Activated CD8-positive, alpha-beta T cell treated with anti-CD3 and anti-CD28 coated beads, Interleukin-2, amount 10 ng/mL, durations not matched to agents 7 days and 5 days (primary cell): ENCODE measurements at places on chromosomes 4 and X.

DNA sequence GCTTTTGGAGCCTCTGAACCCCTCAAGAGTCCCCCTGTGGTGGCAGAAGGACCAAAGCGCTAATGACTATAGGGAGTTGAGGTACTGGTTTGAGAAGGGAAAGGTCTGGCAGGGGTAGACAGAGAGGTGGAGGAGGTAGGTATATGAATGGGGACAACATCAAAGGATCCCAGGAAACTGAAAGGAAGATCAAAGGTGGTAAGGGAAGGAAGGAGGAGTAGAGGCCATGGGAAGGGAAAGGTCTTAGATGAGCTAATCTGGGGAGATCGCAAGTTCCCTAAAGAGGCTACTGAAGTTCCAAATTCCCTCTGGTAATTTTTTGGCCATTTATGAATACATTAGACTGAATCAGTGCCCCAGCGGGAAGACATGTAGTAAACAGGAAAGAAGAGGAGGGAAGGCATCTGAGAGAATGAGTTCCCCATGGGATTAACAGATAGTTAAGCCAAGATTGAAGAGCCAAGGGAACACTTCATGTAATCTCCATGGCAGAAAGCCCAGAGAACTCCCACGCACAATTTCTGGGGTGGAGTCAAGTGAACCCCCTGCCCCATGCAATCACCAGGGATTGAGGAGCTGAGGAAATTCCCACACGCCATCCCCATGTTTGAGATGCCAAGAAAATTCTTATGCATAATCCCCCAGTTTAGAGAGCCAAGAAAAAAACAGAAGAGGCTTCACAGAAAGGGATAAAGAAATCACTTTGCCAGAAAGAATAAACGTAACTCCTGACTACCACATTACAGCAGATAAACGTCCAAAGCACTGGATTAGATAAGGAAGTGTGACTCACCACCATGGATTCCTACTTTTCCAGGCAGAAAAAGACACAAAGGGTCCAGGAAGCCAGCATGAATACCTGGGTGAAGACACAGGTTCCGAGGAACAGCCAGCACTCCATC, 25.8 kb downstream of the ZNF630 start:
- no peak overlapping the region for H3K4me3 ChIP-seq
- DNase-seq: no peak
- H3K27me3 ChIP-seq: no peaks in the 10 kb centered on the region
- H3K27ac ChIP-seq: no peak overlapping the region
- no peaks in the 10 kb centered on the region for H3K4me1 ChIP-seq

- no peak for DNase-seq
- H3K4me3 ChIP-seq: no peak overlapping the region
- no peak overlapping the region for H3K27ac ChIP-seq
- H3K27me3 ChIP-seq: no peaks in the 10 kb centered on the region
These were observed 11.5 kb downstream of the ABRAXAS1 start for GRCh38 chr4:83473423-83473822.

GRCh38 chr4:140969296-140969695, 164.0 kb downstream of the RNF150 start:
- no peaks in the 10 kb centered on the region for H3K4me1 ChIP-seq
- no peak overlapping the region for H3K27ac ChIP-seq
- H3K27me3 ChIP-seq: no peaks in the 10 kb centered on the region
- no peak for DNase-seq
- no peak overlapping the region for H3K4me3 ChIP-seq

- H3K4me1 ChIP-seq: no peaks in the 10 kb centered on the region
- DNase-seq: no peak
- no peak overlapping the region for H3K27ac ChIP-seq
- H3K36me3 ChIP-seq: no peaks in the 10 kb centered on the region
- H3K27me3 ChIP-seq: no peaks in the 10 kb centered on the region
These were observed 41.0 kb upstream of the DMD start for GRCh38 chrX:33252306-33252825.

DNA sequence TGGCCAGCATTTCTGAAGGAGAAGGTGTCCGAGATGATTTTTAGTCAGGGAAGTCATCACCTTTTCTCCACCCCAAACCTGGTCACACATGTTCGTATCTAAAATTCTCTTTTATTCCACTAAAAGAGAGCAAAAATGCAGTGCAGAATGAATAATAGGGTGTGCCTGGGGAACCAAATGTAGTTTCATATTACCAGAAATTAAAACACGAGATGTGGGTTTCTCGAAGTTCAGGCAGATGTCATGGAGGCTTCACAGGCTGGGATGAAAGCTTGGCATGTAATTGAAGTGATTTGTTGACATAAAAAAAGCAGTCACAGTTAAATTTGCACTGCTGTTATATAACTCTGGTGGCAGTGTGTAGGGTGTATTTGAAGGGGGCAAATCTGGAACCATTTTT, 165.5 kb upstream of the PDE5A start:
- no peaks in the 10 kb centered on the region for H3K36me3 ChIP-seq
- no peaks in the 10 kb centered on the region for H3K4me1 ChIP-seq
- H3K27ac ChIP-seq: no peak overlapping the region
- no peak overlapping the region for H3K4me3 ChIP-seq
- H3K27me3 ChIP-seq: no peaks in the 10 kb centered on the region
- DNase-seq: no peak

DNA sequence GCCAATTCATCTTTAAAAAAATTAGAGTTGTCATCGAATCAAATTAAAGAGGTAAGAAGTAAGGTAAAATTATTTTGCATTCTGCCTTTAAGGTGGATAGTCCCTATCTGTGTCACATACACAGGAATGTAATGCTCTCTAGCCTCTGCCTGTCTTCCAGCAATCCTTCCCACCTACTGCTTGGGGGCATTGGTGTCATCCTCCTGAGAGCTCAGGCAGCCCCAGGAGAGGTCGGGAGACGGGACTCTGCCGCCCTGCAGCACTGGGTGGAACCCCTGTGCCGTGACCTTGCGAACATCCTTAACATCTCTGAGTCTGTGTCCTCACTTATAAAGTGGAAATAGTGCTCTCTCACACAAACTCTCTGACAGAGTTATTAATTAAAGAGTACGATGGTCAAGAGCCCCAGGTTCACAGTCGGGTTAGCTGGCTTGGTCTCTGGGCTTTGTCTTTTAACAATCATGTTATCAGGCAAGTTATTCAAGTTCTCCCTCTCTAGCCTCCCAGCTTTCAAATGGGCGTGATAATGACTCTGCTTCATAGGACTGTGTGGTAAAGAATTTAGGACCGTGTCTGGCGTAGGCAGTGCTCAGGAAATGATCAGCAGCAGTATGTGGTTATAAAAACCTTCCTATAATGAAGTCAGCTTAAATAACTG, 10.2 kb downstream of the TLR3 start:
- H3K27me3 ChIP-seq: no peaks in the 10 kb centered on the region
- no peak for DNase-seq
- H3K4me1 ChIP-seq: no peaks in the 10 kb centered on the region
- no peak overlapping the region for H3K4me3 ChIP-seq
- no peaks in the 10 kb centered on the region for H3K36me3 ChIP-seq

DNA sequence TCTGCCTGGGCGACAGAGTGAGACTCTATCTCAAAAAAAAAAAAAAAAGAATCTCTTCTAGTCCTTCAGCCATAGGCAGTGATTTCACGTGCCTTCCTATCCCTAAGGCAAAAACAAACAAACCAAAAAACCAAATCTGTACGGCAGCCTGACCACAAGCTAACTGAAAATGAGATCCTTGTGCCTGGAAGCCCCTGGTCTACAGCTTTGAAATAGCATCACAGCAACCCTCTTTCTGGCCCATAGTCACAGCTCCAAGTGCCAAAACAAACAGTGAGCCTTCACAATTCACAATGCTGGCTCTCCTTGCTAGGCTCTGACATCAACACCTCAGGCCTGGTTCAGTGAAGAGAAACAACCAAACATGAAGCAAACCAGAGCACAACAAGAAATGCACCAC, 46.1 kb downstream of the TMEM150C start:
- no peaks in the 10 kb centered on the region for H3K36me3 ChIP-seq
- no peak overlapping the region for H3K27ac ChIP-seq
- H3K4me3 ChIP-seq: no peak overlapping the region
- H3K27me3 ChIP-seq: peaks cover 7% of the 10 kb centered on the region

GRCh38 chrX:72247206-72247942, 8.5 kb upstream of the ERCC6L start:
- no peak overlapping the region for H3K4me3 ChIP-seq
- no peak for DNase-seq
- no peaks in the 10 kb centered on the region for H3K27me3 ChIP-seq
- H3K4me1 ChIP-seq: peaks cover 2% of the 10 kb centered on the region

DNA sequence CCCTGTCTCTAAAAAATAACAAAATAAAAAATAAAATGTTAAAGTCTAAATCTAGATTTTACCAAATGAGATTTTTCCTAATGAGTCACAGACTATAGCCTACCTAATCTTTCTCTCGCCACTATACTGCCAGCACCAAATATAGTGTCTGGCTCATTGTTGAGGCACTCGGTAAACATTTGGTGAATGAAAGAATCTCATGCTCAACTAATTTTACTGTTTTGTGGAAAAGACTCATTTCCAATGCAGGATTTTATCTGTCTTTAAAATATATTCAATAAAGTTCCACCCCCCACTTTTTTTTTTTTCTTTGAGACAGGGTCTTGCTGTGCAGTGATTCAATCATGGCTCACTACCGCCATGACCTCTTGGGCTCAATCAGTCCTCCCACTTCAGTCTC, 71.5 kb downstream of the PLS3 start:
- H3K4me3 ChIP-seq: no peak overlapping the region
- DNase-seq: no peak
- no peak overlapping the region for H3K27ac ChIP-seq
- H3K36me3 ChIP-seq: no peaks in the 10 kb centered on the region
- no peaks in the 10 kb centered on the region for H3K27me3 ChIP-seq

DNA sequence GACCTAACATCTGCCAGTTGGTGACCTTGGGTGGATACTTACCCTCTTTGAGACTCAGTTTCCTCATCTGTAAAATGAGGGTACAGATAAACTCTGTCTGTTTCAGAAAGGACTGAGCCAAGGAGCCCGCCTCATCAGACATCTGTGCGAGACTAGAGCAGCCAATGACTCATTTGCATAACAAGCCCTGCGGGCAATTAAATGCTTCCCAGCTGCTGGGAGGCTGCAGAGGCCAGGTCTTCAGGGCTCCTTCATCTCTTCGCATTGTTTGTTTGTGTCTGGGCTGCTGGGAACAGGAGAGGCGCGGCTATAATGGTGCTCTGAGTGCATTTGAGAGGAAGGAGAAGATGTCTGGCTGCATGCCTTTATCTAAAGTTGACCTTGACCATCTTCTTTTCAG, 85.0 kb downstream of the ADRA2C start:
- no peak overlapping the region for H3K27ac ChIP-seq
- H3K4me1 ChIP-seq: no peaks in the 10 kb centered on the region
- H3K4me3 ChIP-seq: no peak overlapping the region
- DNase-seq: no peak
- H3K36me3 ChIP-seq: no peaks in the 10 kb centered on the region

GRCh38 chr4:104941661-104942062, 205.0 kb upstream of the TET2 start:
- DNase-seq: no peak
- peaks cover 7% of the 10 kb centered on the region for H3K36me3 ChIP-seq
- no peak overlapping the region for H3K27ac ChIP-seq
- H3K4me3 ChIP-seq: no peak overlapping the region
